Fibroblast of skin of abdomen (primary cell): ENCODE measurements at places on chromosomes 6 and 20.

GRCh38 chr6:132341646-132342045 lies 59.6 kb downstream of the MOXD1 start:
- no peak for DNase-seq

DNA sequence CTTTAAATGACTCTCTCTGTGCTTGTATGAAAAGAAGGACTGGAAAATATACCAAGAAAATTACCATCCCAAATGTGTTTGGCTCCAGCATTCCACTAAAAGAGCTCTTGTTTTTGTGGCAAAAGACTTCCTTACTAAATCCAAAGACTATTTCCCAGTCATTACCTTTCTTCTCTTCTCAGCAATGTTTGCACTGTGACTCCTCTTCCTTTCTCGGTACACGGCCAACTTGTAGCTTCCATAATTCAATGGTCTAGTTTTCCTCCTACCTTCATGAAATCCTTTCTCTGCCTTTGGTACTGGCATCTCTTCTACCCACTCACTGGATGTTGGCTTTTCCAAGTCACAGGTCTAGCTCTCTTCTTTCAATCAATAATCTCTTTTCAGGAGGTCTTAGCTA lies 568.5 kb upstream of the JAG1 start:
- no peak for DNase-seq

GRCh38 chr6:116611056-116611455 lies 5.2 kb upstream of the RSPH4A start:
- DNase-seq: no peak

DNA sequence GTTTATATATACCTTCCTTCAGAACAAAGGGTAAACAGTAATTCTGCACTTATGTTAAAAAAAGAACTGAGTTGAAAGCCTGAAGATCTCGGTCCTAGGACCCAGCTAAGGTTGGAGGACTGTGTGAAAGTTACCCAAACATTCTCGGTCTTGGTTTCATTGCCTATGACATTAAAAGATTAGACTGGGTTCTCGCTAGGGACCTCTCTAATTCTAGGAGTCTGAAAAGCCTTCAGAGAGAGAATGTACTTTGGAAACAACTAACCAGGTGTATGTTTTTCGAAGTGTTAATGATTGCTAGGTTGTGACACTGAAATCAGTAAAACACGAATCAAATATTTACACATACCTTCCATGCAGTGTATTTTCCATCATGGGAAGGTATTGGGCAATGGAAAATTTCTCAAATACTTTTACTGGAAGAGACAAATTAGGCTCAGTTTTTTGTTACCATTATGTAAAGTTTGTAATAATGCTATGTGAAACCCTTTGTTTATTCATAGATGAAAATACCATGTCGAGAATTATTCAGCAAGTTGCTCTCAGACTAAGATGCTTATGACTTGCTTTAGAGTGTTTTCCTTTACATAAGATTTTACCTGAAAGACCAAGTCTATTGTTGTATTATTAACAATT lies 113.7 kb upstream of the LOC128125822 start:
- DNase-seq: no peak

DNA sequence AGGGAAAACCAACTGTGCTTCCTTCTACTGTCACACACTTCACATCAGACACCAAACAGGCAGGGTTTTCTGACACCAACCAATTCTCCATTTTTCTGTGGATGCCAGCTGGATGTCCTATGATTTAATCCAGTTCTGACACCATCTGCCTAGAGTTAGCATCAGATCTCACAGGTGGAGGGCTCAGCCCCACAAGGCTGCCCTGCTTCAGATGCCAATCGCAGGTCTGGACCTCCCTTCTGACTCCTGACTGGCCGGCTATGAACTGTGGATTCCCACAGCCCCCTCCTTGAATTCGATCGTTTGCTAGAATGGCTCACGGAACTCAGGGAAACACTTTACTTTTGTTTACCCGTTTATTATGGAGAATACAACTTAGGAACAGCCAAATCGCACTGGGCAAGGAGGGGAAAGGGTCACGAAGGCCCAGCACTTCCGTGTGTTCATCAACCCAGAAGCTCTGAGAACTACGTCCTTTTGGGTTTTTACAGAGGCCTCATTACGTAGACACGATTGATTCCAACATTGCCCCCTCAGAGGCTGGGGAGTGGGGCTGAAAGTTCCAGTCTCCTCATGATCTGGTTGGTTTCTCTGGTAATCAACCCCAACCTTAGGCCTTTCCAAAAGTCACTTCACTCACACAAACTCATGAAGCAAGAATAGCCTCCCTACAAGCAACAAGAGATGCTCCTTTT lies 25.4 kb upstream of the MAS1 start:
- DNase-seq: no peak

GRCh38 chr6:166587631-166588413 lies 1.3 kb upstream of the RAMACL start:
- no peak for DNase-seq

- DNase-seq: peak; percentile 13
Measured at GRCh38 chr6:147131532-147132128, 72.6 kb upstream of the STXBP5 start.

GRCh38 chr20:14617123-14617522 lies 279.7 kb upstream of the FLRT3 start:
- peak; percentile 32 for DNase-seq

DNA sequence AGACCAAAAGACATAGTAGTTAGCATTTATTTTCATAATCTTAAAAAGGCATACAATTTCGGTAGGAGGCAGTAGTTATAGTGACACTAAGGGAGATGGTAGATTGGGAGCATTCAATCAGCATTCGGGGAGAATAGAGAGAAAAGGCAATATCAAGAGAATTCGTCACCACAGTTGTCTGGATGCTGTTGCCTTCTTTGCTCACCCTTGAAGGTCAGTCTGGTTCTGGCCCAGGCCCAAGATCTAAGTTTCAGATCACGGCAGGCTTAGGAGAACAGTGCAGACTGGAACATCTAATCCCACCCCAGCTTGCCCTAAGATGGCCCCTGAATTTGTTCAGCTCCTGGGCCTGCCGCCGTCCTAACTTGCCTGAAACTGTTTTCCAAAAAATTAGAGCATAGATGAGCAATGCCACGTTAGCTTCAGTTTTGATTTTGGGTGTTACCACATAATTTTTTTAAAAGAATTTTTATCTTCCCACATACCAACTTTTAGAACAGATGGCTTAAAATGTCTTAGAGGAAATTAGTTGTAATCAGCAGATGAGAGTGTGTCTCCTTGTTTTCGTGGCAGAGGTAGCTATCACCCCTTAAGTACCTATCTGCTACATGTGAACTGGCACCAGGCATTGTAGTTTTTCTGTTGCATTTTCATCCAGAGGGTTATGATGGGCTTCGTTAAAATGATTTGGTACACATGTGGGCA lies 8.3 kb upstream of the CEP85L start:
- no peak for DNase-seq

GRCh38 chr6:27296106-27296783 lies 15.8 kb downstream of the POM121L2 start:
- DNase-seq: peak; percentile 46

GRCh38 chr6:122075917-122076316 lies 323.5 kb upstream of the HSF2 start:
- DNase-seq: no peak

DNA sequence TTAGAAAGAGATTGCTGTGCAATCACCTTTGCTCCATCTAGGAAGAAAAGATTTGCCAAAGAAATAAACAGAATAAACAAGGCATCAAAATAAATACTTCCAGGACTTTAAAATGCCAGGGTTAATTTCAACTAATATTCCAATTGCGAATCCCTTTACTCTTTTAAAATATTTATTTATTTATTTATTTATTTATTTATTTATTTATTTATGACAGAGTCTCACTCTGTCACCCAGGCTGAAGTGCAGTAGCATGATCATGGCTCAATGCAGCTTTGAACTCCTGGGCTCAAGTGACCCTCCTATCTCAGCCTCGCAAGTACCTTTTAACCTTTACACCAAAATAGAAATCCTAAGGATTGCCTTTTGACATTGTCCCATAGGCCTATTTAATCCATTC lies 191.1 kb downstream of the EDN1 start:
- no peak for DNase-seq

DNA sequence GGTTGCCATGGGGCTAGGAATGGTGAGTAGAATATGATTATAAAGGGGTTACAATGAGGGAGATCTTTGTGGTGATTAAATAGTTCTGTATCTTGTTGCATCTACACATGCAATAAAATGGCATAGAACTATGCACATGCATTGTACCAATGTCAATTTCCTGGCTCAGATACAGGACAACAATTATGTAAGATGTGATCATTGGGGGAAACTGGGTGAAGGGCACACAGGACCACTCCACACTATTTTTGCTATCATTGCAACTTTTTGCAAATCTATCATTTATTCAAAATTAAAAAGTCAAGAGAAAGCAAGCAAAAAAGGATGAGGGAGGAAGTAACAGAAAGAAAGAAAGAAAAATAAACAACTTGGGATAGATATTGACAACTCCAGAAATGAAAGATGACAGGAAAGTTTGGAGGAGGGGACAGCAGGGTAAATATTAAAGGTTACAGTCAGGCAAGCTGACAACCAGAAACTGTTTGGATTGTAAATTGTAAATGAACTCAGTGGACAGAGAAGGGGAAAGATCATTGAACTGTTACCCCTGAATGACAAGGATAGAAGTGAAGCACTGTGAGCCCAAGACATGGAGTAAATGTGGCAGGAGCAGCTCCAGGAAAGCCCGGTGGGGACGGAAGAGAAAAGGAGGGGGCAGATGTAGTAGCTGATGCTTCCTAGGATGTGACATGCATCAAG lies 499.6 kb upstream of the JARID2 start:
- DNase-seq: no peak

GRCh38 chr6:170189236-170189635 lies 101.6 kb downstream of the DLL1 start:
- no peak for DNase-seq

- peak; percentile 31 for DNase-seq
Measured at GRCh38 chr6:46637145-46637544, 15.5 kb downstream of the CYP39A1 start.

DNA sequence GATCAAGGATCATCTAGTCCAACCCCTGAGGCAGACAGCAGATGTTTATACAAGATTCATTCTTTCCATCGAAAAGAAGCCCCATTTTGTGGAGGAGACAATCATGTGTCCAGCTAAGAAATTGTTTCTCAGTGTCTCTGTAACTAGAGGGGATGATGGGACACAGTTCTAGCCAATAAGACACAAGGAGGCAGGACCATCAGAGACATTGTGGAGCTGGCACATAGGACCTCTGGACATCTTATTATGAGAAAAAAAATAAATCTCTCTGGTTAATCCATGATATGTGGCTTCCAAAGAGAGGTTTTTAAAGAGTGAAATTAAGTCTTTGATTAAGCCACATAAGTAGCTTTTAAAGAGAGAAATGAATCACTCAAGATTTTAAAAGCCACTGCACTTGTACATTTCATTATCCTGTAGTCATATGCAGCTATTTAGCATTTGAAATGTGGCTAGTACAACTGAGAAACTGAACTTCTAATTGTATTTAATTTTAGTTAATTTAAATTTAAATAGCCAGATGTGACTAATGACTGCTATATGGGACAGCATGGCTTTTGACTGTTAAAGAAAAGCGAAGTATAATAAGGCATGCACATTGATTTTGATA lies 176.8 kb downstream of the TASP1 start:
- no peak for DNase-seq

DNA sequence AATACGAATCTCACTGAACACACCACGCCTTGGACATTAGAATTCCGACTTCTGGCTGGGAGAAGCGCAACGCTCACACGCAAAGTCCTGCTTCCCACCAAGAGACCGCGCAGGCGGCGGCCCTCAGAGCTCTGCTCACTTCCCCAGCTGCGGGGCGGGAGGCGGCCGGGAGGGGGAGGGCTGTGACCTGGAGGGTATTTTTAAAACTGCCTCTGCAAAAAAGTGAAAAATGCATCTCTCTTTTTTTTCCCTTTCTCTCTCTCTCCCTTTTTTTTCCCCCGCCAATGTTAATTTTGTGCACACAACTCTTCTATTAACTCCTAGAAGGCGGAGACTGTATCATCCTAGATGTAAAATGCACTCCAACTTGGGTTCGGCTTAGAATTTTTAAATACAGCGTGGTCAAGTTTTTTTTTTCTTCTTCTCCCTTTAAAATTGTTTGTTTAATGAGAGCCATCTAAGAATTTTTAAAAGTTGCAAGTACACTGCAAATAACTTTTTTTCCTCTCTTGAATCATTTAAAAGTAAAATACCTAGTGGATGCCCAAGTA lies 66.4 kb downstream of the STX11 start:
- DNase-seq: no peak

DNA sequence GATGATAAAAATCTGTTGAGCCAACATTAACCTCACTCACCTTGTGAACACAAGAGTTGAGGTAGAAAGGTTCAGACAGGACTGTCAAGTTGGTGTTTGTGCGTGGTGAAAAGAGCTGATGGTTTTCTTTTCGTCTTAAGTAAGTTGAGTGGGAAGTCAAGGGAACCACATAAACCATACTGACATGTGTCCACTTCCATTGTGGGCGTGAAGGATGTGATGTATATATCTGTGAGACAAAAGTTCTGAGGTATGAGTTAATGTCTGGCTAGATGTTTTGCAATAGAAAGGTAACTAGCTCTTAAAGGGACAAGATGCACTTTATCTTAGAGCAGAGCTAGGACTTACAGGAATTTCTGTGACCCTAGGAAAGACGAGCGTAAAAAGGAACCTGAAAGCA lies 1272.1 kb upstream of the ADGRB3 start:
- no peak for DNase-seq

DNA sequence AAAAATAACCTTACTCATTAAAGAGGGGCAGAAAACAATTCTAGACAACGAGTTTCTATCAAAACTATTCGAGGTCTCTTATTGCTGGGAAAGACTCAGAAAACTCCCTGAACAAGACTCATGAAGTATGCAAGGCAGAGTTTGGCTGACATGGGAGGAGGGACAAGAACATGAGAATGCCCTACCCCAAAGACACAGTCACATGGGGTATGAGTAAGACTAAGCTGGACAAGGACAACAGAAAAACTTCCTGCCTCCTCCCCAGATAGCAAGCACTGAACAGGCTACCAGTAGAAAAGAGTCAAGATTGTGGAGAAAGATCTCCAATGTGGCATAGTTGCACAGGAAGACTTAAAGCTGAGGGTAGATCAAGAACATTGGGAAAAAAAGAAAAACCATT lies 39.7 kb upstream of the PHIP start:
- no peak for DNase-seq

- no peak for DNase-seq
Measured at GRCh38 chr20:17456279-17456678, 74.9 kb downstream of the BFSP1 start.

GRCh38 chr6:45691426-45691825 lies 313.7 kb upstream of the SUPT3H start:
- no peak for DNase-seq

- DNase-seq: no peak
Measured at GRCh38 chr6:111927321-111927720, 54.1 kb upstream of the FYN start.

- peak; percentile 62 for DNase-seq
Measured at GRCh38 chr6:107264357-107264840, 149.1 kb upstream of the BEND3 start.
